Activated CD8-positive, alpha-beta T cell treated with anti-CD3 and anti-CD28 coated beads, Interleukin-2, amount 10 ng/mL, durations not matched to agents 7 days and 5 days (primary cell): ENCODE measurements at places on chromosomes 4 and X.

DNA sequence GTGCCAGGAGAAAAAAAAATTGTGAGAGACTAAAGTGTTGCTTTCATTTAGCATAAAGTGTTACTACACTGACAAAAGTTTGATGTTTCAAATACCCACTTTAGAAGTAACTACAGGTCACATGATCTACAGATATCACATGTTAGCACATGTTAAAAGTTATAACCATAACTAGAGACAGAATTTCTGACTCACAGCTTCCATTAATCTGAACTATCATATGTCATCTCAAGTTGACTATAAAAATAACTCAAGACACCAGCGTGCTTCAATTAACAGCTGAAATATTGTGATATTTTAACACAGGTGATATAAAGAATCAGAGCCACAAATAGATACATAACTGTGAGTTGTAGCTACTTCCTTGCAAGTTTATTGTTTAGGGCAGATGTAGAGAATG lies 591.5 kb upstream of the PITX2 start:
- DNase-seq, result no peak

DNA sequence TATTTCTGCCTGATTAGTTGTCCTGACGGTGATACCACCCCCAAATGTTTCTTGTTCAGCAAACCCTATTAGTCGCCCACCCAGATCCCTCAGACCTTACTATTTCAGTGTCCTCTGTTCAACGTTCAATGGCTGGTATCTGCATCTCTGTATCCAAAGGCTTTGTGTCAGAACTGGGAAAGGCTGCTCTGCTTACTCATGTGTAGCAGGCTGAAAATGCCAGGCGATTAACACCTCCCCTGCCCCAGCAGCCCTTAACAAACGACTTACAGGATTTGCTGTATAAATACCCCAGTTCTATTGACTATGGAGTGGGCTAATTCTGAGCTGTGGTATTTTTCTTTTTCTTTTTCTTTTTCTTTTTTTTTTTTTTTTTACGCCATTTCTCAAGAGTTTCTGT lies 415.0 kb downstream of the ZNF674 start:
- no peak for DNase-seq

DNA sequence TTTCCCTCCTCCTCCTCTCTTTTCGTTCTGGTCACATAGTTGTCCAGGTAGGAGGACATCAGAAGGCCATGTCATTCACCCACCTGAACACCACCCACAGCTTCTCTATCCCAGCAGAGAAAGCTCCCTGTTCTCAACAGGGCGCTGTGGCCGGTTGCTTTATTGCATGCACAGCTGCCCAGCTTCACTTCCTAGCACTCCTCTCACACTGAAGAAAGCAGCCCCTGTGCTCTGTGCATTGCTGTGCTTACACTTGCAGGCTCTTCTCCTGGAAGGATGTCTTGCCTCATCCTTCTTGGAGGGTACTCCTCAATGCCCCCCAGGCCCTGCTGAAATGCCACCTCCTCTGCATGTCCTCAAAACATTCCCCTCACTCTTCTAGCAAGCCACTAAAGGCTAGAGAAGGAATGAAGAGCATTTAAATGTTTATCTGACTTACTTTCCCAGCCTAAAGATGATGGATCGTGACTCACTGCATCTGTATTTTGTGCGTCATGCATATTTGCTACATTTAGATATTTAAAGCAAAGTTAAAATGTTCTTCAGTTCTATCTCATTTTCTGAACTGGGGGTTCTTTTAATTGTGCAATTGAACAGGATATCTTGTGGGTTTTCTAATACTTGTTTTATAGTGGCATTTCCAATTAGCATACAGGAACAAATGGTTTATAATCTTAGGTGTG lies 186.4 kb upstream of the PUDP start:
- DNase-seq, result no peak

GRCh38 chr4:11013094-11013664 lies 328.6 kb upstream of the CLNK start:
- DNase-seq, result no peak
